ENCODE measurements at places on chromosomes 2 and 18.

DNA sequence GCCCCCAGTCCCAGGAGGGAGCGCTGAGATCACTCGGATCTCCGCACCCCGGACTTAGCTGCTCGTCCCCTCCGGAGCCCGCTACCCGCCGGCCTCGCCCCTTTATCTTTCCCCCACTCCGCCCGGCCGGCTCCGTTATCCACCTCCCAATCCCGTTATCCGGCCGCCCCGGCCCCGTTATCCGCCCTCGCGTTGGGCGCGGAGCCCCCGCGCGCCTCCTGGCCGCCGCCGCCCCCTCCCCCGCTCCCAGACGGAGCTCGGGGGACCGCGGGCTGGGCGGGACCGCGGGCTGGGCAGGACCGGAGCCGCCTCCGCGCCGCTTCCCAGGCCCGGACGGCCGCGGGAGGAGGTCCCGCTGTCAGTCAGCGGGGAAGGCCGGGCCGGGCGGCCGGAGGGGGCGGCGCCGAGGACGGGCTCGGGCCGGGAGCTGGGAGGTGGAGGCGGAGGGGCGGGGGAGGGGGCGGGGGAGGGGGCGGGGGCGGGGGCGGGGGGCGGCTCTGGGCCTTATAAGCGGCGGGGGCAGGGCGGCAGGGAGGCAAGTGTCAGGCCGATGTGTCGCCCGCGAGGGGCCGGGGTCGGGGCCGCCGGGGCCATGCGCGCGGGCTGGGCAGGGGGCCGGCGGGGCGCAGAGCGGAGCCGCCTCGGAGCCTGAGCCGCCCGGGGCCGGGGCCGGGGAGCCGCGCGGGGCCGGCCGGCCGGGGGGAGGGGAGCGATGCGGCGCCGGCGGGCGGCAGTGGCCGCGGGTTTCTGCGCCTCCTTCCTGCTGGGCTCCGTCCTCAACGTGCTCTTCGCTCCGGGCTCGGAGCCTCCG lies at the start of gene PKDCC:
Gene PKDCC, plus strand, starts transcription at position 534 of the 811 bp plus-strand sequence. Its CDS starts 179 bp downstream, at position 713.
- no peak for DNase-seq

GRCh38 chr2:121309801-121310200 lies 24.8 kb upstream of the TFCP2L1 start:
- no peak for DNase-seq

GRCh38 chr18:57687970-57688369 lies 66.3 kb upstream of the NARS1 start:
- no peak for DNase-seq

GRCh38 chr2:44716131-44716530 lies 225.4 kb upstream of the SIX3 start:
- DNase-seq = no peak

DNA sequence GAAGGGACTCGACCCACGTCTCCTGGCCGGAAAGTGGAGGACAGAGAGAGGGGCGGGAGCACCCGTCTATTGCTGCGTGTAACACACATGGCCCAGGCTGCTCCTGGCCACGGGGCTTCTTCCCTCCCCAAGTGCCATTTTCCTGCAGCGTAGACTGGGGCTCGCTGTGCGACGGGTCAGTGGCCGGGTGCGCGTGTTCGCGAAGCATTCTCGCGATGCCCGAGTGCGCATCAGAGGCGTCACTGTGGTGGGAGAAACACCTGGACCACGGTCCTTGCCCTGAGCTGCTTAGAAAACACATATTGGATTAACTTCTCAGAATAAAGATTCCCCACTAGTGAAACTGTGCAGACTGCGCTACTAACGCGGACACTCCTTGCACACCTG lies 200.8 kb downstream of the EIPR1 start:
- no peak for DNase-seq

DNA sequence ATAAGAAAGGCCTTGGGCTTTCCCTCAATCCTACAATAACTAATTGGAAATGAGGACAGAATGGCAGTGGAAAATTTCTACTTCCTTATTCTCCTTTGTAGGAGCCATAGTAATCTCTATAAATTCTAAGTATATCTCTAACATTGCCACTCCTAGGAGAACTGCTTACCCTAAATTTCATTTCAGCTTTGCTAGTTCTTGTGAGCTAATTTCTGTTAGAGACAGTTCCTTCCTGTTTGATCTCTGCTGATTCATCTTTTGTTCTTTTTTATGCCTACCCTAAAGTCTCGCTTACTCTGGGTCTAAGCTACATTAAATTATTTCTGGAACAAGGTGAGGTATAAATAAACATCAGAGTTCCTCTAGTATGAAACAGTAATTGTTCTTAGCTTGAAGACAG lies 25.7 kb downstream of the ABHD3 start:
- DNase-seq = no peak

GRCh38 chr18:45449418-45450227 lies 165.7 kb upstream of the SLC14A2 start:
- DNase-seq = no peak

DNA sequence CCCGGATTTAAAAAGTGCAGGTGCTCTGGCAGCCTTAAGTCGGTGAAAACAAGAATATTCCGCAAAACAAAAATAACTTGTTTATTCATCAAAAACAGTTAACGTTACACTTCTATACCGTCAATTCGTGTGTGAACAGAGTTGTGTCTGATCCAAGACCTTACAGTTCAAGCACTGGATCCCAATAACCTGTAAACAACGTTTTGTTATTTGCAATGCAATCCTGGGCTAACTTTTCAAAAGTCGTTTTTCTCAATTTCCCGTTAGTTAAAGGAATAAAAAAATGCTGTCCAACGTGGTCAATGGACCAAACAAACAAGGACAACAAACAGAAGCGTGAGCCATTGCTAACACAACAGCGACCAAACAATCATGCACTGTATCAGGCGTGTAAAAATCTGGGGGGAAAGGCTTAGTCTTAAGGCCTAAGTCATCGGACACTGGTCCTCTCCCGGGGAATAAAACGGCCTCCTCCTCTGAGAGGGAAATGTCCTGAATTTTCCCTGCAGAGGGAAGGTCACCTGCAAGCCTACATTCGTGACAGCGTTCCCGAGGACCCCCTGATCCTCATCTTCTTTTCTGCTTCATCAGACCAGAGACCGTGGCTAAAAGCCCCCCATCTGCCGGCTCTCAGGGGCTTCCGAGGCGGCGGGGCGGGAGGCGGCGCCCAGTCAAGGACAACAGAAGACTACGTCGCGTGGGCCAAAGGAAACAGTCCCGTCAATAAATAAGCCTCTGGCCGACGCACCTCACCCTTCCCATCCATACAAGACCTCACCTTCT lies 490 bp downstream of the NDUFS1 start:
- no peak for DNase-seq

- no peak for DNase-seq
These were observed 89.9 kb upstream of the CDCA7 start for GRCh38 chr2:173264603-173265366.

GRCh38 chr2:198187841-198188240 lies 383.4 kb downstream of the PLCL1 start:
- DNase-seq = no peak

DNA sequence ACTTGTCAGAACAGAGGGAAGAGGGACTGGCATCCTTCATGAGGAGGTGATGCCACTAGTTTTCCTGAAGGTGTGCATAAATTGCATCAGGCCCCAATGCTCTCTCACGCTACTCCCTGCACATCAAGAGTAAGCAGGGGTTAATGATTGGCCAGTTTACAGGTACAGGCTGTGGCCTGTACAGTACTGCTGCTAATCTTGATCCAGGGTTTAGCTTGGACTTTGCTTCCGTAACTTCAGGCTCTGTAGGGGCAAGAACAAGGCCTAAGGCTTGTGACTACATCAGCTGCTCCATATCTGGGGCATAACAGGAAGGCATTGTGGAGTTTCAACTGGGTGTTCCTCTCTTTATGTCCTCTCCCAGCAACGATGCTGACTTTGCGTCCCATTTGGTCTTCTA lies 96.8 kb upstream of the FZD7 start:
- DNase-seq = no peak

DNA sequence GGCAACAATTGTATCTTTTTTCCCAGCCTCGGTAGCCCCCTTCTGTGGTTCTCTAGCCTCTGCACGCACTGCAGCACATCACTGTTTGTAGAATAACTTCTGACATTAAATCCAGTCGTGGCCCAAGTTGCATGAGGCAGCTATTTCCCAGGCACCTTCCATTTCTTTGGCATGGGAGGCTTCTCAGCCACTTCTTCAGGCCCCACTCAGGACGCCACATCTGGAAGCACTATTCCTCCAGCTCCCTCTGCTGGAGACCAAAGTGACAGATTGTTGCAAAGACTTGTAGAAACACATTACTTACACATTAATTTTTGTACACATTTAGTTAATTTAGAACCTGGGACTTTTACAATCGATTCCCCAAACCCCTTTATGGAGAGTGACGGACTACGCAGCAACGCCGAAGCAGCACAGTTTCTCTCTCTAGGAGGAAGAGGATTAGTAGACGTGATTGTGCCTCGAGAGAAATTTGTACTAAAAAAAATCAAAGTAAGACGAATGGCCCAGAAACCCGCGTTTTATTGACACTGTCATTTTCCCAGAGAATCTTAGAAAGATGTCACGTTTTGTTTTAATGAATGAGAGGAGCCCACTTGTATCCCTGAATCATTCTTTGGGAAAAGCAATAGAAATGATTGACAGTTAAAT lies 57.8 kb upstream of the RGPD5 start:
- DNase-seq = no peak

DNA sequence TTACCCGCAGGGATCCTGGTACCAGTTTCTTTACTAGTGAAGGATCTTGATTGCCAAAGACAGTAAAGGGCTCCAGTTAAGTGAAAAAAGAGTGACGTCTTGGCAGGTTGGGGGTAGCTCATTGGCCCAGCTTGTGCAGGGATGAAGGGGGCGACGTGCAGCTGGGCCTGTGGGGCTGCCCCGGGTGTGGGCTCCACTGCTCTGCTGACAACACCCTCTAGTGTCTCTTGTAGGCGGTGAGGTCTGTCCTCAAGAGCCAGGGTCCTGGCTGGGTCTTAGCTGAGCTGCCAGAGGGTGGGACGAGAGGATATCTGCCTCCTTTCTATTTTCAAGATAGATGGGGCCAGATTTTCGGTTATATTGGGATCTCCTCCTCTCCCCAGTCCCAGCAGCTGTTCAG lies 6.1 kb downstream of the ARHGEF4 start:
- no peak for DNase-seq

GRCh38 chr2:203914546-203915182 lies 21.9 kb upstream of the ICOS start:
- no peak for DNase-seq

GRCh38 chr2:125405816-125406215 lies 1250.1 kb upstream of the GYPC start:
- peak; percentile 75 for DNase-seq

DNA sequence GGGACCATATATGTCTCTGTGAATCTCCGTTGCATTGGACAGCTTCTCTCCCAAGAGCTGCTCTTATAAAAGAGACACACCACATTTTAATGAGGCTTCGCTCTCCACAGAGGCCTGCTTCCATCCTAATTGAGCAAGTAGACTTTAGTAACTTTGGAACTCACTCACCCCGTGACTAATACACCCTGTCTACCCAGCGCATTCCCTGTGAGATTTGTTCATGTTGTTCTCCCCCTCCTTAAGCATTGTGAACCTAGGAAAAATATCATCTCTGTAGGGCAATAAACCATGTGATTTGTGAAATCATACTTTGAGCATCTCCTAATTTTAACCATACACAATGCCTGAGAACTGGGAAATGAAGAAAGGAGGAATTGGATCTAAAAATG lies 56.9 kb downstream of the MCFD2 start:
- DNase-seq = no peak

DNA sequence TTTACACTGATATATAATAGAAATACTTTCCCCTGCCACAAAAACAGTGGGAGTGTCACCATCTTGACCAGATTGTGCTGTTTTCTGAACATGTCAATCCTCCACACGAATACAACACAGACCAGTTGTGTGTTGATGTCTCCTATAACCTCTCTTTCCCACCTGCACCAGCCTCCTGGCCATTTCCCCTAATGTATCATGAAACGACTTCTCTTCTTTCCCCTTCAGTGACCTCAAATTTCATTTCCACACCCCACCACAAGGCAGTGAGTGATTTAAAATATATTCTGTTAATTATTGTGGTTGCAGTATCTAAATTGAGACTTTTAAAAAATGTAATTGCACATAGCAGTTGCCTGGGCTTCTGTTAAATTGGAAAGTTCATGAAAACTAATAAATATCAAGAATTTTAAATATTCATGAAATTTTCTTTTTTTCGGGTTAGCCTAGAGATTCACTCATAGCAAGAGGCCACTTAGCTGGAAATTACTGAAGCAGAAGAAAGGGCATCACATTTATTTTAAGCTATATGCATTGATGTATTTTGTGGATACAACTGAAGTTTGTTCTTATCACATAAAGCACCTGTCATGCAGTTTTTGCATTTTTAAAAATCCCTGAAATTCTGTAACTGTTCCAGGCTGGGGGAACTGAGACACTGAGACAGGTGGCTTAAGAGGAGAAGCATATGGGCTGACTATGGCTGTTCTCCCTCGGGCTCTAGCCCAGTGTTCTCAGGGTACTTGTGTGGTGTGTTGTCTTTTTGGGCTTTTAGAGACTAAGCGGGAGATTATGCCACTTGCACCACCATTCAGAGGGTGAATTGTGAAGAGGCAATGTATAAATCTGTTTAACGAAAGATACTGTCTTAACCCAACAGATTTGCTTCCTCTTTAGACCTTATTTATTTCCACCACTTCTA lies 15.9 kb downstream of the FAM171B start:
- no peak for DNase-seq

GRCh38 chr2:75047992-75048625 lies 89.7 kb downstream of the POLE4 start:
- no peak for DNase-seq

DNA sequence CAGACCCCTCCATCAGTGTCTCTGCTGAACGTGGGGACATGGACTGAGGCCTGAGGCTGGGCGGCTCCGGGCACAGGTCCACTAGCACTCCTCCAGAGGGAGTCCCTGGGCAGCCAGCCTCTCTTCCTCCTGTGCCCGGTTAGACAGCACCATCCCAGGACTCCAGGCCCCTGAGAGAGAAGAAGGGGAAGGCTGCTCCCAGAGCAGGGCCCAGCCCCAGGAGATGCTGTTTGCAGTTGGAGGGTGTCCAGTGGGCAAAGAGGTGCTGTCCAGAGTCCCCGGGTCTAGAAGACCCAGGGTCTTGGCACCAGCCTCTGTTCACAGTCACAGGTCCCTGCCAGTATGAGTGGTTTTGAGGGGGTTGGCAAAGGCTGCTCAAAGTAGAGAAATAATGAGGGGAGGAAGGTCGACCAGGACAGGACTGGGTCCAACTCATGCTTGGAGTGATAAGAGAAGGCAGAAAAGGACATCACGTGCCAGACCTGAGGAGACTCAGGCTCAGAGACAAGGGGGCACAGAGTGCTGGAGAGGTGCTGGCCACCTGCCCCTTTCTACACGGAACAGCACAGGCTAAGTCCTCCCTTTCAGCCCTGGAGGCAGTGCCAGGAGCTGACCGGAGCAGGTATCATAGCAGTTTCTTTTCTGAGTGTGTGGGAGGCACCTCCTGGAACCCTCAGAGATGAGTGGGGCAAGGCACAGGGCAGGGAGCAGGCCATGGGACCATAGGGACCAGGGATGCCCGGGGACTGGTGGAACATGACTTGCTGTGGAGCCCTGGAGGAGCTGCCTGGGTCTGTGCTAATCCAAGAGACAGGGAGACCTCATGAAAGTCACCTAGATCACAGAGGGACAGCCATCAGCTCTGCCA lies 21.1 kb downstream of the CRACDL start:
- no peak for DNase-seq

All from Panc1 (cell line).